ENCODE measurements at places on chromosomes 13 and 19.

DNA sequence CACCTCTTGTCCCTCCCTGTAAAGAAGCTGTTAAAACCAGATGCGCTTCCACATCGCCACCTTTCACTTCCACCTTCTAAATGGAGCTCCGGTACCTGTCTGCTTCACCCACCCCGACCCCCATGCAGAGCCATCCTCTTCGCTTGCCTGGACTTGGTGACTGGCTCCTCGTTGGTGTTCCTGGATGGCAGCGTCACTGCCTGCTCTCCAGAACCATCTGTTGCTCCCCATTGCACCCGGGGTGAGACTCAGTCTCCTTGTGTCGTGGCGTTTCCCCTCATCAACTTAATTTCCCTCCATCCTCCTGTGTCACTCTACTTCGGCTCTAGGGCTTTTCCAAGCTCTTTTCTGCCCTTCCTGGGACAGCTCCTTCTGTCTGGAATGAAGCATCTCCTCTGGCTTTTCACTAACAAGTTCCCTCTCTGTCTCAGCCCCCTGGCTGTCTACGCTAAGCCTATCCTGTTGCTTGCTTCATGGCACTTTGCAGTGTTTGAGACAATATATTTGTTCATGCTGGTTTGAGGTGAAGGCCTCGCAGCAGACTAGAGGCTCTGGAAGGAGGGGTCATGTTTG lies 10.3 kb downstream of the CEBPG start:
- DNase-seq, result no peak

DNA sequence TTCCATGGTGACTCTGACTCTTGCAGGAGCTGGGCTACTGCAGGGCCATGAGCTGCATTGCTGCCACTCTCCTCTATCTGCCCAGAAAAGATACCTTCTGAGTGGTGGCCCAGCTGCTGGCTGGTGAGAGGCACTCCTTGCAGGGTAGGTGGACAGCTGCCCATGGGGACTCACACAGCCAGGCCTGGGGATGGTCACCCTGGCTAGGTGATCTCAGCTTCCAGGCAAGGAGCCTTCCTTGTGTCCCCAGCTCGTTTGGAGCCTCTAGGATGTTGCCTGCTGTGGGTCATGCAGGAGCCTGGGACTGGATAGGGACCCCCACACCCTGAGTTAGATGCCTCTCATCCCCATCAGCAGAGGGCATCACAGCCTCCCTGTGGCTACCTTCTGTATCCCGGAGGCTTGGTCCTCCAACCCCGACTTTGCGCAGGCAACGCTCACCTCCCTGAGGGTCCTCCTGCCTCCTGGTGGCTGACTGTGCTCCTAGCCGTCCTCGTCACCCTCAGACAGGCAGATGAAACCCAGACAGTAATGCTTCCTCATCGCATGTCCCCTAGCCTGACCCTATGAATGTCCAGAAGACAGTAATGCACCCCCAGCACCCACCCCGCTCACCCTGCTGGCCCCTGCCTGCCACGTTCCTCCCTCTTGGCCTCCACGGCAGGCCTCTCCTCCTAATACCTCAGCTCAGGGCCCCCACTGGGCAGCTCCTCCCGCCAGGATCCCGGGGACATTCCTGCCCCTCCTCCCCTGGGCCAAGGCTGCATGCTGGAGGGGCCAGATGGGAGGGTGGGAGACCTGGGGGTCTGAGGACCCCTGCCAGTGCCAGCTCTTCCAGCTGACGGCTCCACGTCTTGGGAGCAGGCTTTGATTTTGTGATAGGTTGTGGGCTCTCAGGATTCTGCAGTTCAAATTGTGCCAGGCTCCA lies 13.6 kb upstream of the ZNF14 start:
- DNase-seq, result no peak

- DNase-seq, result no peak
These were observed 33.0 kb upstream of the VSTM2B start for GRCh38 chr19:29492769-29493168.

GRCh38 chr13:57925250-57925649 lies 293.7 kb downstream of the PCDH17 start:
- DNase-seq, result no peak

- peak; percentile 82 for DNase-seq
These were observed 9.4 kb downstream of the C19orf81 start for GRCh38 chr19:50658441-50659317.

- DNase-seq, result no peak
These were observed 56.8 kb upstream of the UBAC2 start for GRCh38 chr13:99143904-99144303.

DNA sequence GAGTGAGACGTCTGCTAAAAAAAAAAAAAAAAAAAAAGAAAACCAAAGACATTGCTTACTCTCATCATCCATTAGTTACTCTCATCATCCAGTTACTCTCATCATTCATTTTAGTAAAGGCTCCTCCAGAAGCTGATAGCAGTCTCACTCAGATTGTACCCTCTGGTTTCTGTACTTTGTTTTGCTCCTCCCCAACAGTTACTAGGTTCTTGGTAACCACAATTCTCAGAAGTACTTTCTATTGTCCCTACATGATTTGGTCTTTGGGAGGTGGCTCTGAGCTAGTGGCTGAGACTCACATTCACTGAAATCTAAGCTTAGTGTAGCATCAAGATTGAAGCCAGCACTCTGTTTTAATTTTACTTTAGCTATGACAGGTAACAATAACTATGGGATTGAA lies 14.3 kb downstream of the ERICH4 start:
- DNase-seq, result peak; percentile 76

Measured in activated CD4-positive, alpha-beta T cell treated with anti-CD3 and anti-CD28 coated beads, Interleukin-10, Interleukin-2, amounts not matched to agents 100 ng/mL and 50 ng/mL, durations not matched to agents 16 hours and 8 hours (primary cell).